ENCODE measurements at places on chromosomes 16 and 17.

DNA sequence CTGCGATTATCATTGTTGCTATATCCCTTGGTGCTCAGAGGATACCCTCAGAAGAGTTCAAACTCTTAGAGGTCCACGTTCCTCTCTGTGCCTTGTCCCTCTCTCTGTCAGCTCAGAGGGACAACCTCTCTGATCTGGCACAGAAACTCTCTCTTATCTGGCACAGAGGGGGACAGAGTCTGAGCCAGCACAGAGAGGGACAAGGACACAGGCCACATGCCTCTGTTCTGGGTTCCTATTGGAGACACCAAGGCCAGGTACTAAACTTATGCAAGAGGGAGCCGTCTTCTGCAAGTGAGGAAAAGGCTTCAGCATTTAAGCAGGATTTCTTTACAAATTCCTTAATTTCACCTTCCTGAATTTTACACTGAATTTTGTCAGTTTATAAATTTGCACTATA, 565.2 kb downstream of the TOX3 start:
- H3K27ac ChIP-seq, result no peak overlapping the region
- DNase-seq, result no peak
- no peaks in the 10 kb centered on the region for H3K4me1 ChIP-seq
- no peak overlapping the region for H3K4me3 ChIP-seq
- H3K36me3 ChIP-seq, result no peaks in the 10 kb centered on the region
- H3K27me3 ChIP-seq, result no peaks in the 10 kb centered on the region

DNA sequence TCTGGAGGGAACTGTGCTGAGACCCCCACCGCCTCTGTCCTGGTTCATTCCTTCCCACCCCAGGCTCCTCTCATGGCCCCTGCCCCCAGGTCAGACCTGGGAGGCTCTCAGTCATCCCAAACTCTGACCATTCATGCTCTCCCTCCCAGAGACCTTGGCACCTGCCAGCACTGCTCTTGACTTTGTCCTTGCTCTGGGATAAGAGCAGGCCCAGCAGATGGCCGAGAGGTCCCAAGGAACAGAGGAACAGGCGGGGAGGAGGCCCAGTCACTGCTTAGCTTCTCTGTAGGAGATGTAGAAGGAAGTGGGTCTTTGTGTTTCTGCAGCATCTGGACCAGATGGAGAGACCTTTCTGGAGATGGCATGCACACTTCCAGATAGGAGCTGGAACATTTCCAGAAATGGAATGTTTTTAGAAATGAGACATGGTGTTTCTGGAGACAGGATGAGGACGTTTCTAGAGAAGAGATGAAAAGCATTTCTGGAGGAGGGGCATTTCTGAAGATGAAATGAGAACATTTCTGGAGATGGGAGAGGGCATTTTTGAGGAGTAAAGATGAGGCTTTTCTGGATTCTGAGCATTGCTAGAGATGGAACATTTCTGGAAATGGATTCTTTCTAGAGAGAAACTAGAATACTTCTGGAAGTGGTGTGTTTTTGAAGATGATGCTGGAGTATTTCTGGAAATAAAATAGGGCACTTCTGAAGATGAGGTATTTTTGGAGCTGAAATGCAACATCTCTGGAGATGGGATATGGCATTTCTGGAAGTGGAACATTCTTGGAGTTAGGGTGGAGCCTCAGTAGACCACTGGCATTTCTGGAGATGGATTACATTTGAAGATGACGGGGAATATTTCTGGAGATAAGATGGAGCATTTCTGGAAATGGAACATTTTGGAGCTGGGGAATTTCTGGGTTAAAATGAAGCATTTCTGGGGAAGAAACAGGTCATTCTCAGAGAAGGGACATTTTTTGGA, 55.2 kb downstream of the RAI1 start:
- H3K27ac ChIP-seq, result no peak overlapping the region
- DNase-seq, result no peak
- no peak overlapping the region for H3K4me3 ChIP-seq
- no peaks in the 10 kb centered on the region for H3K27me3 ChIP-seq
- H3K4me1 ChIP-seq, result peaks cover 44% of the 10 kb centered on the region

DNA sequence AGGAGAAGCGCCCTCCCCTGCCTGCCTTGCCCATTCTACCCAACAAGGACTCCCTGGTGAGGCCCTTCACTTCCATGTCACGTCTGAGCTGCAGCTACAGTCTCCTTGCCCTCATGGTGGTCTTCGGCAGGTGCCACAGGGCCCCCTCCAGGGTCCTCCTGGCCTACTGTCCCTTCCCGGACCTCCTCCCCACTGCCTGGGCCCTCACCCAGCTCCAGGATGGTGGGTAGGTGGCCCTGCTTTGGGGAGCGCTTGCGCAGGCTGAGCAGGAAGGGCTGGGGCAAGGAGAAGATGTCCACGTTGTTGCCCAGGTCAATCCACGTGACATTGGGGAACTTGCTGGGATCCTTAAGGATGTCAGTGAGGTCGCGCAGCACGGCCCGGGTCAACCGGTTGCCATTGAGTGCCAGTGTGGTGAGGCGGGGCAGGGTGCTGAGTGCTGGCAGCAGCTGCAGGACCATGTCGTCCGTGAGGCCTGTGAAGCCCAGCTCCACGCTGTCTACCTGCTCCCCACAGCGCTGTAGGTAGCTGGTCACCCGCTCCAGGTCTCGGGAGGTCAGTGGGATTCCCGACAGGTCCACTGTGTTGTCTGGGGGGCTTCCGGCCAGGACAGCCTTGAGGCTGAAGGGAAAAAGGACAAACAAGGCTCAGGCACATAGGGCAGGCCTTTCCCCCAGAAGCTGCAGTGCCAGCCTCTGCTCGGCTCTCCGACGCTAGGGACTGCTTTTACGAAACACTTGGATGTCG, 28.3 kb downstream of the TRPV2 start:
- DNase-seq, result peak; percentile 60
- no peaks in the 10 kb centered on the region for H3K27me3 ChIP-seq
- H3K4me1 ChIP-seq, result peaks cover 33% of the 10 kb centered on the region
- peaks cover 93% of the 10 kb centered on the region for H3K36me3 ChIP-seq
- no peak overlapping the region for H3K4me3 ChIP-seq

DNA sequence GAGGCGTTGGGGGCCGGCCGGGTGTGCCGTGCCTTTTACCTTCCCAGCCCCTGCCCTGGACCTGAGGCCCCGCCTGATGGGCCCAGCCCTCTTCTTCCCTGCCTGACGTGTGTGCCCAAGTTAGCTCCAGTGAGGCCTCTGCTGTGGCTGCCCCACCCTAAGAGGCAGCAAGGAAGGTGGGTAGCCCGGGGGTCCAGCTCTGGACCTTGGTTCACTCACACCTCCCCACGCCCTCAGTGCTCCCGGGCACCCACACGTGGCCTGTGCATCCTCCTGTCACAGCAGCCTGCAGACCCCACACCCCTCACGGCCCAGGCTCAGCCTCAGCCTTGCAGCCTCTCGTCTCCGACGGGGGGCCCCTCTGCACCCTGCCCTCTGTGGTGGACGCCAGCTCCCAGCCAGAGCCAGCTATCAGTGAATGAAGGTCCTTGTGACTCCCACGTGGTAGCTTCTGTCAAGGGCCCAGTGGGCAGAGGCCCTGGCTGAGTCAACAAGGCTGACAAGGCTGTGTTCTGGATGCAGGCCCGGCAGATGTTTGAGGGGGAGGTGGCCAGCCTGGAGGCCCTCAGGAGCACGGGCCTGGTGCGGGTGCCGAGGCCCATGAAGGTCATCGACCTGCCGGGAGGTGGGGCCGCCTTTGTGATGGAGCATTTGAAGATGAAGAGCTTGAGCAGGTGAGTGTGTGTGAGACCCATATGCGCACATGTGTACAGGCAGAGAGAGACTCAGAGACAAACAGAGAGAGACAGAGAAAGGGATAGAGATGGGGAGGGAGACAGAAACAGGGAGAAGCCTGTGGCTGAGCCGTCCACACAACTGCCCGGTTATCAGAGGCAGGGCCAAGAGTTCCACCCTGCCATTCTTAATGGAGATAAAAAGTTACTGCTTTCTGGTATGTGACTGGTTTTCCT, 2.8 kb downstream of the FN3K start:
- DNase-seq, result no peak
- no peak overlapping the region for H3K27ac ChIP-seq
- peaks cover 20% of the 10 kb centered on the region for H3K36me3 ChIP-seq
- no peak overlapping the region for H3K4me3 ChIP-seq
- no peaks in the 10 kb centered on the region for H3K4me1 ChIP-seq

DNA sequence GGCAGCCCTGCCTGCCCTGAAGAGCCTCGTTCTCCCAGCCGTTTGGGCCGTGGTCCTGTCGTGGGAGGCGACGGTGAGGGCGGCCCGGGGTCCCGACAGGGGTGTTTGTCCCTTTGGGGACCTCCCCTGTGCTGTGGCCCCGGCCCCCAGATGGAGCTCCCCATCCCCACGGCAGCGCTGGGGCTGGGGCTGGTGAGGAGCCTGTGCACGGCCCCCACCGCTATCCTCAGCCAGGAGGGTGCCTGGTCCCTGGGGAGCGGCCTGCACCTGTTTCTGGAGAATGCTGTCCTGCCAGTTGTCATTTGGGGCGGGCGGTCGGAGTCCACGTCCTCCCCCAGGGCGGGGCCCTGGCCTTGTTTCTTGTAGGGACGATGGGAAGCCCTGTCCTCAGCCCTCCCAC, 6.6 kb downstream of the CAPN15 start:
- no peak overlapping the region for H3K4me3 ChIP-seq
- H3K4me1 ChIP-seq, result peaks cover 31% of the 10 kb centered on the region

GRCh38 chr17:57750895-57751294, 5.8 kb upstream of the CCDC182 start:
- H3K4me3 ChIP-seq, result no peak overlapping the region
- H3K27ac ChIP-seq, result no peak overlapping the region
- H3K36me3 ChIP-seq, result no peaks in the 10 kb centered on the region
- no peak for DNase-seq
- no peaks in the 10 kb centered on the region for H3K27me3 ChIP-seq

DNA sequence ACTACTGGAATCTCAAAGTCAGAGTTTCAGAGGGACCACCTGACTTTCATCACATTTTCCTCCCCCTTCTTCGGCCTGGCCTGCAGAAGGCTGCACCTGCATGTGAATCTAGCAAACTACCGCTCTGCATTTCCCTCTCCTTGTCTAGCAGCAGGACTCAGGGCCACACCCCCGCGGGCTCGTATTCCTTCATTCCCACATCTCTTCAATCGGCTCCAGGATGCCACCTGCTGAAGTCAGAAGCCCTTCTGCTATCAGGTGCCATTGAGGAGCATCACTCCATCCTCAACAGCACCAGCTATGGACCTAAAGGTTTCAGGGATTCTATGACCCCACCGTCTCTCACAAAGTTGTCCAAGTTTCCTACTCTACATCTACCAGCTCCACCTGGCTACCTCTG, 169.5 kb downstream of the VPS53 start:
- no peak overlapping the region for H3K4me3 ChIP-seq
- no peaks in the 10 kb centered on the region for H3K36me3 ChIP-seq
- H3K27me3 ChIP-seq, result no peaks in the 10 kb centered on the region
- DNase-seq, result no peak
- peaks cover 12% of the 10 kb centered on the region for H3K4me1 ChIP-seq
- H3K27ac ChIP-seq, result no peak overlapping the region

DNA sequence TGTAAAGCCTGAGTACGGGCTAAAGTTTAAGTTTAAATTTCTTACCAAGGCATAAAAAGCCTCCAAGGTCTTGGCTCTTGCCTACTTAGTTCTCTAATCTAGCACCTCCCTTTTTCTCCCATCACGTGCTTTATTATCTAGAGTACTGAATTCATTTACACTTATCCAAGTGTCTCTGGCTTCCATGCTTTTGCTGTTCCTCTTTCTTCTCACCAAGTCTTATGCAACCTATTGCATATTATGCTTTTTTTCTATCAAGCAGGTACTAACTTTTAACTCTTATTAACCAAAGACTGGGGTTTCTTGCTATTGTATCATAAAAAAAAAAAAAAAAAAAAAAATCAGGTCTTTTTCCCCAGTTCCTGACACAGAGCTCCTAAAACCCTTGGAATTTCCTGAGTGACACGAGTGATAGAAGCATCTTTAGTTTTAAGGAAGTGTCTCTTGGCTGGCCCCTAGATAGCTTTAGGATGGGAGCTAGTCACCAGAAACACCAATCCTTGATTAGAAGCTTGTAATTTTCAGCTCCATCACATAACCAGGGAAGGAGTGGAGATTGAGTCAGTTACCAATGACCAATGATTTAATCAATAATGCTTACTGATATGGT, 44.9 kb downstream of the SSH2 start:
- H3K27ac ChIP-seq, result no peak overlapping the region
- peaks cover 10% of the 10 kb centered on the region for H3K4me1 ChIP-seq
- no peak overlapping the region for H3K4me3 ChIP-seq
- no peaks in the 10 kb centered on the region for H3K27me3 ChIP-seq
- DNase-seq, result no peak
- H3K36me3 ChIP-seq, result peaks cover 5% of the 10 kb centered on the region

DNA sequence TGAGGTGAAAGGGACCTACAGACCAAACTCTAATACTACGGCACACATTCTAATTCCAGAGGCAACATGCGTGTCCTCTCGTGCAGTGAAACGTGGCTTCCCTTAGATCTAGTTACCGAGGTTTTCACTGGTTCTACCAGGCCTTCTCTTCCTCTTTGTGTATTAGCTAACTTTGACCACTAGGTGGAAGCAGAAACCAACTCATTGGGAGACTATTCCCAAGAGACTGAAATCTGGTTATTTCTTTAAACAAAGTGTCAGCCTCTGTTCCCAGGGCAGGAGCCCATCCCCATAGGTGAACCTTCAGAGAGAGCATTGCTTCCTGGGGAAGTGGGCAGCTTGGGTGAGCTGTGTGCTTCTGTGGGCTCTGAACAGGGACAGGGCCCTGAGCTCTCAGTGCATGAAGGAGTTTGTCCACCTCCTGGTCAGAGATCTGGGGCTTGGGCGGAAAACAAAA, 19.7 kb upstream of the RCVRN start:
- no peaks in the 10 kb centered on the region for H3K27me3 ChIP-seq
- DNase-seq, result peak; percentile 13
- H3K27ac ChIP-seq, result no peak overlapping the region
- no peak overlapping the region for H3K4me3 ChIP-seq

GRCh38 chr17:35449371-35449931, 885 bp upstream of the SLFN13 start:
- no peak overlapping the region for H3K4me3 ChIP-seq
- no peak for DNase-seq
- H3K27ac ChIP-seq, result no peak overlapping the region

- H3K36me3 ChIP-seq, result no peaks in the 10 kb centered on the region
- no peak overlapping the region for H3K27ac ChIP-seq
- H3K4me1 ChIP-seq, result no peaks in the 10 kb centered on the region
- peaks cover 5% of the 10 kb centered on the region for H3K27me3 ChIP-seq
- H3K4me3 ChIP-seq, result no peak overlapping the region
Measured at GRCh38 chr17:15261258-15261801, 3.8 kb downstream of the PMP22 start.

GRCh38 chr16:16008666-16009065, 59.2 kb downstream of the ABCC1 start:
- no peaks in the 10 kb centered on the region for H3K27me3 ChIP-seq
- peaks cover 15% of the 10 kb centered on the region for H3K4me1 ChIP-seq
- peaks cover 3% of the 10 kb centered on the region for H3K36me3 ChIP-seq
- no peak overlapping the region for H3K4me3 ChIP-seq

- H3K36me3 ChIP-seq, result no peaks in the 10 kb centered on the region
- H3K27me3 ChIP-seq, result no peaks in the 10 kb centered on the region
- no peak for DNase-seq
- H3K4me3 ChIP-seq, result no peak overlapping the region
- no peak overlapping the region for H3K27ac ChIP-seq
- H3K4me1 ChIP-seq, result peaks cover 2% of the 10 kb centered on the region
Measured at GRCh38 chr16:84103678-84104077, 13.1 kb downstream of the MBTPS1 start.
